ENCODE measurements at places on chromosomes 11 and 22.

GRCh38 chr11:113685654-113686359, 20.3 kb downstream of the TMPRSS5 start:
- no peak for DNase-seq

GRCh38 chr11:69233744-69234570, 60.0 kb upstream of the MYEOV start:
- no peak for DNase-seq

DNA sequence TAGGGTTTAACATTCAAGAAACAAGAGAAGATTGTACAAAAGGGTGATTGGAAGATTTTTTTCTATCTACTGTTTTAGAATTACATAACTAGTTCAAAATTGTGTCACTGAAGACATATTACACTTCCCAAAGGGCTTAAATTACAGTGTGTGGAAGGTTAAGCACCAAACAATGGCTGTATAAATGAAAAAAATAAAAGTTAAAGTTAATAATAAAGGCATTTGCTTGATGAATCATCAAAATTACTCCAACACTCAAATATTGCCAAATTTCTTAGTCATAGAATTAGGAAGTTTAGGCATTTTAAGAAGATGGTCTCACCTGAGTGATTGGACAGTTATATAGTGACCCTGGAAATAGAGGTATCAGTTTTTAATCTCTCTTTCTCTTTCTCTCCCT, 227.6 kb upstream of the CARD18 start:
- DNase-seq: no peak

DNA sequence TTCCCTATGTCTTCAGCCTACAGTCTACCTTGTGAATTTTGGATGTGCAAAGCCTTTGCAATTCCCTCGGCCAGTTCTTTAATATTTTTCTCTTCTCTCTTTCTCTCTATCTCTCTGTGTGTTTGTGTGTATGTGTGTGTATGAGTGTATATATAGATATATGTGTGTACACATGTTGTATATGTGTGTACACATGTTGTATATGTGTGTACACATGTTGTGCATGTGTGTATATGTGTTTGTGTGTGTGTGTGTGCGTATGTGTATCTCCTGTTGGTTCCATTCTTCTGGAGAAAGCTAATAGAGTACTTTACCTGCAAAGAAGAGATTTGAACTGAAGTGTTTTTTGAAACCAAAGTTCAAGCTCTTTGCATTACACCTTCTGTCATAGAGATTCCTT, 155.0 kb downstream of the LUZP2 start:
- DNase-seq: no peak

GRCh38 chr11:101583251-101584128, at the start of gene TRPC6:
TRPC6 (minus strand) TSS chr11:101584007; CDS start chr11:101583503, 504 bp downstream.
- DNase-seq: no peak

DNA sequence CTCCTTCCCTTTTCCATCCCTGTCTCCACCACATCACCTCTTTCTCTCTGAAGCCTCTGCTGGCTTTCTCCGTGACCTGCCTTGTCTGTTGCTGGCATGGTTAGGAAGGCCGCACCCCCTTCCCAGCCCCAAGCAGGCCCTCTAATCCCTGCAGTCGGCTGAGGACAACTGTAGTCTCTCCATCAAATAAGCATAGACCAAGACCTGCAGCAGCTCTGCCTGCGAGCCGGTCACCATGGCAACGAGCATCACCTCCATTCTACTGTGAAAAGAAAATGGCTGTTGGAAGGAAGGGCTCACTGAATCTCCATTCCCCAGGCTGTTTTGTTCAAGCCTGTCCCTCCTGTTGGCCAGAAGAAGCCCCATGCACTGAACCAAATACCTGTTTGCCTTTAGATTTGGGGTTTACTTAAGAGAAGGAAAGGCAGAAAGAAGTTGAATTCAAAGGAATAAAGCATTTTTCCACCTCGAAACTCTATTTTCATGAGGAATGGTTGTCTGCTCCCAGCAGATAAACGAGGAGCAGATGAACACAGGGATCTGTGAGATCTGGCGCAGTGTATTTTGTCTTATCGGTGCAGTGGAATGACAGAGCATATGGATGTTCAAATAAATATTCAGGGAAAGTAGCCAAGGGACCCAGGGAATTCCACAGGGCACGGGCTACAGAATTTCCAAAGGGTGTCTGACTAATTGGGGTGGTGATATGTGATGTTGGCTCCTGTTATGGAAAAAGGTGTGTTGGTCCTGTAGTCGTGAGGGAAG, 113.1 kb upstream of the TTC12 start:
- DNase-seq: no peak

- DNase-seq: no peak
These were observed 25.0 kb downstream of the DKK3 start for GRCh38 chr11:11983427-11983826.

GRCh38 chr22:49238181-49239141, 589.2 kb downstream of the BRD1 start:
- DNase-seq: no peak

GRCh38 chr22:45911601-45912271, 65.2 kb downstream of the WNT7B start:
- DNase-seq: no peak

Measured in HFFc6 (cell line).